ENCODE measurements at places on chromosomes 5 and 9.

- DNase-seq = no peak
Observed at GRCh38 chr5:17267106-17267505, 49.7 kb downstream of the BASP1 start.

DNA sequence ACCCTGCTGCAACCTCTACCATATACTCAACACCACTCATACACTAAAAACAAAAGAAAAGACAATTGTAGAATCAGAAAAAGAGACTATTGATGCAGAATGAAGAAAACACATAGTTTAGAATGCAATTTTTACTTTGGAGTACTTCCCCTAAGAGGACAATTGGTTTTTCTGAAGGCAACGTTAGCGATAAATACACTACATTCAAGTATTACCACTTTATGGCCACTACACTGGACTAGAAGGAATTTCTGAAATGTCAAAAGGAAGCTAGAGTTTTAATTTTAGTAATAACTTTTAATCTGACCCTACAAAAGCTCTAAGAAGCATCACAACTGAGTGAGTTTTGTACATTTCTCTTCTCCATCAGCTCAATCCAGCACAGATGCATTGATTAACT, 24.7 kb downstream of the PUM3 start:
- DNase-seq = no peak

DNA sequence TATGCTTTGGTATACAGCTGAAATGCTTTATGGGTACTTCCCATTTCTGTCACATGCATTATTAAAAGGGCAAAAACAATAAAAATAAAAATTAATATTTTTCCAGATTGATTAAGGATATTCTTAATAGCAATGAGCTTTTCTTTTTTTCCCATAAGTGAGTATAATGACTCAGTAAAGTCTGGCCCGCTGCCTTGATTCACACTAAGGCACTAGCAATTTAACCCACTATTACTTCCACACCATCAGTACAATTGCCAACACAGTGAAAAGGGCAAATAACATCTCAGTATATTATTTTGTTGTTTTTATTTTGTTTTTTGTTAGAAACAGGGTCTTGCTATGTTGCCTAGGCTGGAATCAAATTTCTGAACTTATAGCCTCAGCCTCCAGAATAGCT, 150.1 kb downstream of the RNF180 start:
- DNase-seq = no peak

DNA sequence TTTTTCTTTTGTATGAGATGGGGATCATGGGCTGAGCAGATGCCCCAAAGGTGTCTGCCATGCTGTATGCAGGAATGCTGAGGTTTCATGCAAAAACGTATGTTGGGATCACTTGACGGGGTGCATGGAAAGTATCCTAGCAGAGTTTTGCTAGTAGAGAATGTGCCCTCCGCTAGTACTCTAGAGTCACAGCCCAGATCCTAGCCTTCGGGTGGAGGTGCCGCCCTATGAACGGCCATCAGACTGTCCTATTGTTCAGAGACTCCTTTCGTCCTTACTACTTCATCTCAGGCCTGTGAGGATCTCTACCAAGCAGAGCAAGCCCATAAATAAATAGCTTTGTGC, 69.6 kb upstream of the SPATA31E1 start:
- no peak for DNase-seq

DNA sequence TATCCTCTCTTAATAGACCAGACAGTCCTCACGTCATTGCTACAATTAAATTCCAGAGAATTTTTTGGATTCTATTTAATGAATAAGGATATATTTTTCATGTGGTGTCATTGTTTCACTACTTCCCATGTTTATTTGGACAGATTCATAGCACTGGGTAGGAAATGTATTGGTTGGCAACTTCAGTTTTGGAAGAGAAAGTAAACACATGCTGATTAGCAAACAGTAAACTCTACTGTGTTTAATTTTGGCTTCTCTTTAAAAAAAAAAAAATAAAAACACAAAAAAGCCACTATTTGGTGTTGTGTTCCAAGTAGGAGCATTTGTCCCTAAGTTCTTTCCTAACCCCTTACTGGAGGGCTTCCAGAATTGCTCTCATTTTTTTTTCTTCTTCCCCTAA, 77.3 kb downstream of the NFIB start:
- no peak for DNase-seq

Data from GM12891 (cell line).